ENCODE measurements at places on chromosomes 4 and X.
A peak's percentile ranks its signal among the peaks of the same experiment; 100 is the strongest.

DNA sequence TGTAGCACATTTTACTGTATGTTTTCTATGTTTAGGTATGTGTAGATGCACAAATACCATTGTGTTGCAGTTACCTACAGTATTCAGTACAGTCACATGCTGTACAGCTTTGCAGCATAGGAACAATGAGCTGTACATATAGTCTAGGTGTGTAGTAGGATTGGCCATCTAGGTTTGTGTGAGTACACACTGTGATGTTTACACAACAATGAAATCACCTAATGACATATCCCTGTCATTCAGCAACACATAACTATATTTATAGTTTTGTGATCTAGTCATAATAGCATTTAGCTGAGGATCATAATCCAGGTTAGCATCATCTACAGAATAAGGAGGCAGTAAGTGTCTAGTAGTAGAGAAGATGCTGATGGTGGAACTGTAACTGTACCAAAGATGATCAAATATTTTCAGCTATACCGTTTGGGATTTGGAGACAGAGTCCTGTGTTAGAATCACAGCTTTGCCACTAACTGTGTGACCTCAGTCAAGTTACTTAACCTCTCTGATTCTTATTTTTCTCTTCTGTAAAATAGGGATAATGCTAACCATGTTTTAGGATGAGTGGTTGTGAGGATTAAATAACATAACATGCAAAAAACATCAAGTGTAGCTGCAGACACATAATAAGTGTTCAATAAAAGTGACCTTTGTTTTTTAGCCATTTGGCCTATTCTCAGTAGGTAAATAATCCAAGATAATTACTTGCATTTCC, 73.3 kb downstream of the LIMCH1 start:
- no peak for DNase-seq

DNA sequence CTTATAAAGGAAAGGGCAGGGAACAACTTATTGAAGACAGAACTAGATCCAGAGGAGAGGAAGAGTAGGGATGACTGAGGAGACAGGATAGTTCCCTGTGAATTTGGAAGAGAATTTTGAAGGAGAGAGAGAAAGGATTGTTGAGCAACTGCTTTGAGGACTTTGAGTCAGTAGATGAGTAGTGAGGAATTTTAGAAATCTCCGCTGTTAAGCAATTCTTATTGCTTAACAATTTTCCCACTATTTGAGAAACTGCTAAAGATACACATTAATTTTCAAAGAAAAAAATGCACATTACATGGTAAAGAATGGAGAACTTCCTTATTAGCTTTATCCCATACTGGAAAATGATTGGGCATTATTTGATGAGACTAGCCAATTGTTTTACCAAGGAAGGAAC, 116.3 kb upstream of the NRK start:
- no peak for DNase-seq

GRCh38 chrX:33434256-33435092, 223.1 kb upstream of the DMD start:
- DNase-seq = peak; percentile 45

GRCh38 chrX:54808109-54808604, 612 bp downstream of the MAGED2 start:
- peak; percentile 62 for DNase-seq

- DNase-seq = no peak
Observed at GRCh38 chr4:124851741-124852140, 139.2 kb upstream of the ANKRD50 start.

GRCh38 chr4:120218981-120219380, 152.3 kb upstream of the MAD2L1 start:
- DNase-seq = no peak

- DNase-seq = no peak
Observed at GRCh38 chr4:25943312-25943711, 29.3 kb downstream of the SMIM20 start.

DNA sequence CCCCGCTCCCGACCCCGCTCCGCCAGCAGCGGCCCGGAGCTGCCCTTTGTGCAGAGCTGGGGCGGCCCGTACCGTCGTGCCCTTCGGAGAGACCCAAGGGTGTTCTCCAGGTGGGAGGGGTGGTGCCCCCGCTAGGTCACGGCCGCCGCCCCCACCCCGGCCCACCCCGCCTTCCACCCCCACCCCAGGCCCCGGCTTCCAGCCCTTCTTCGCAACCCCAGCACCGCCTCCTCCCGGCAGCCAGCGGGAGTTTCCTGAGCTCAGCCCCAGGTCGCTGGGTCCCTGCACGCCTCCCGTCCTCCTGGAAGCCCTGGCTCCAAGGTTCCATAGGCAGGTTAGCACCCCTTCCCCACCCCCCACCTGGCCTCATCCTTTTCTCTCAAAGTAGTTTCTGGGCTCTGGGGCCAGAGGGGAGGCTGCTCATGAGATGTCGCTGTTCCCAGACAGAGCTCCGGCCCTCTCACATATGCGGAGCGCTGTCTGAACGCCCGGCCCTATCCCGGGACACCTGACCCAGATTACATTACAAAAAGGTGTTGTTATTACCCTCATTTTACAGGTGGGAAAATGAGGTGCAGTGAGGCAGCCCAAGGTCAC, 25.2 kb upstream of the FGFR3 start:
- DNase-seq = peak; percentile 32

GRCh38 chr4:81452452-81453006, 19.2 kb downstream of the RASGEF1B start:
- DNase-seq = no peak

- DNase-seq = no peak
Observed at GRCh38 chr4:78721747-78722146, 54.4 kb upstream of the BMP2K start.

GRCh38 chr4:69977582-69977981, 12.1 kb upstream of the CSN2 start:
- no peak for DNase-seq

GRCh38 chrX:13685126-13685763, 3.7 kb upstream of the RAB9A start:
- no peak for DNase-seq

DNA sequence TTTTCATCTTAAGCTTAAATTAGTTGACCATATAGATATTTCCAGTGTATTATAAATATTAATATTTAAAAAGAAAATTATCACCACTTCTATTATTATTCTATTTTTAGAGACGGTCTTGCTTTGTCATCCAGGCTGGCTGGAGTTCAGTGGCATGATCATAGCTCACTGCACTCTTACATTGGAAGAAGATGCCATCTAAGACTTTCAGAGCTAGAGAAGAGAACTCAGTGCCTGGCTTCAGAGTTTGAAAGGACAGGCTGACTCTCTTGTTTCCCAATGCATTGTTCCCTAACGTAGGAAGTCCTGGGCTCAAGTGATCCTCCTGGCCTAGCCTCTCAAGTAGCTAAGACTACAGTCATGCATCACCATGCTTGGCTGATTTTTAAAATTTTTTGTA, 75.9 kb downstream of the FIP1L1 start:
- no peak for DNase-seq

DNA sequence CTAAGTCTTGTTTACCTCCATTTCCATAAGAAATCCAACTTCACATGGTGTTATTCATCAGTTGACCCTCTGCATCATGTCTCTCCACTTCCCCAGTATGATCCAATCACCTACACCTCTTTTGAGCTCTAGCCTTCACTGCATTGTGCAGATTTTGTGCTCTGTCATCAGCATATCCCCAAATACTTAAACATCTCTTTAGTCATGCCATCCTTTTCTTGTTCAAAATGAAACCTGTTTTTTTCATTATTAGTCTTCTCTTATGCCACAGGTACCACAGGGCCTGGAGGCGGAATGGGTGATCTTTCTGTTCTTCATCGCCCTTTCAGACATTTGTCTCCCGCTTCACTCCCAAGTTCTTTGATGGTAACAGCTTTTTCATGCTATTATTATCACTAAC, 382.7 kb upstream of the GALNTL6 start:
- DNase-seq = no peak

DNA sequence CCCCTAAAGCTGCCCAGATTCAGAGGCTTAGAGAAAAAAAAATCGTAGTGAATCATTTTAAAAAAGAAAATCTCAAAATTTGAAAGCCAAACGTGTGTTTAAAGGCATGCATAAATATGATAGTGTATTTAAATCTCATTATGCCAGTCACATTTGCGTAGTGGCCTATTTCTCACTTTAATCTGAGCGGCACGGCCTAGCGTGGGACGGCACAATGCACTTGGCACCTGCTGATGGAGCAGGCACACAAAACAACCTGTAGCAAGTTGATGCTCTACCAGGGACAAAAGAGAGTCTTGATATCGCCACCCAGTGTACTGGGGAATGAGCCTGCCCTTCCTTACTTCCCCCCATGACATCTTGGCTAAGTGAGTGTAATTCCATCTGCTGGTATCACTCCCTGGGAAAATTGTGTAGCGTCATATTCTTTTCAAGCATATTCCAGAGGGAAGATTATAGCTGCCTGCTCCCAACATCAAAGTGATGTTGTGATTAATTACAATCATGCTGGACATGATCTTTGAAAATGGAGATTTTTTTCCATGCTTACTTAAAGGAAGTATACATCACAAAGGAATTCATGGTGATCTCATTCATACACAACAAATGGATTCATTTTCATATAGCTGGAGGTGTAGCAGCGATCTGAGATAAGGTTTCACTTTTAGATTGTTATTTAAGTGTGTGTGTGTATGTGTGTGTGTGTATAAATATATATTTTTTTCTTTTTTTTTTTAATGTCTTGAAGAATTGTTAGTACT, 138.8 kb downstream of the DCTD start:
- DNase-seq = no peak

- DNase-seq = peak; percentile 66
Observed at GRCh38 chrX:12974305-12974795, 560 bp upstream of the TMSB4X start.

- DNase-seq = no peak
Observed at GRCh38 chrX:126393284-126393683, 159.3 kb downstream of the DCAF12L1 start.

- no peak for DNase-seq
Observed at GRCh38 chrX:22389556-22390179, 117.0 kb downstream of the CBLL2 start.

GRCh38 chrX:134963041-134963440, 27.8 kb upstream of the SMIM10 start:
- no peak for DNase-seq

DNA sequence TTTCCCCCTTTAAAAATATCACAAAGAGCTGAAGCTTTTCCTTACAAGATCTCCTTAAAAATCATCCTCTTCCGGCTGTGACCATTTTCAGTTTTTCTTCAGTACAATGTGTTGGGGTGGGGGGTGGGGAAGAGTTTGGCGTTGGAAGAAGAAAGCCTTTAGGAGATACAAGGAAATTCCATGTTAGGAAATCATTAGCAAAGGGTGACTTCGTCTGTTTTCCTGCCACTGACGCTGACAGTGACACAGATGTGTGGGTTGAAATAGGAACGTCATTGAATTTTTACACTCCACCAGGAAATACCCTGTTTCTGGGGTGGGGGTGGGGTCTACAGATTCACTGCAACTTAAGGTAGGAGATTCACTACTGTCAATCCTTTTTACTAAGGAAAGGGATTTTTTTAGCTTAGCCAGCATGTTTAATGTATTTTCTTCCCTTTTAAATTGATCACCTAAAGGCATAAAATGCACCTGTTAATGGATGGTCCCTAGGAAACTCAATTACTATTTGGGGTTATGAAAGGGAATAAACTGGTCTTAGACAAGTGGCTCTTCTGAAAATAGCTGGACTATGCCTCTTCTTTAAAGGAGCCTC, 3.9 kb downstream of the MAMLD1 start:
- no peak for DNase-seq

- DNase-seq = no peak
Observed at GRCh38 chrX:11629593-11630211, 36.0 kb downstream of the ARHGAP6 start.

GRCh38 chr4:101158134-101158482, 189.2 kb downstream of the PPP3CA start:
- DNase-seq = no peak

All from CD4-positive, alpha-beta T cell treated with Interleukin-6 for 4 hours (primary cell).